HepG2 (cell line): ENCODE measurements at places on chromosomes 7 and 10. TPM values are rescaled to one million over a fixed set of nuclear protein-coding genes. Genes with fewer than 3 reads are reported as not detected.

Gene BLVRA
- 64.2 and 95.5 TPM in 2 replicates for total RNA-seq

Gene PPP1R3A
- total RNA-seq: not detected in 2 replicates

Gene C10orf71
- not detected in 2 replicates for total RNA-seq

Gene GIMAP5
- not detected in 2 replicates for total RNA-seq

Gene CARD11
- not detected in 2 replicates for total RNA-seq

DNA sequence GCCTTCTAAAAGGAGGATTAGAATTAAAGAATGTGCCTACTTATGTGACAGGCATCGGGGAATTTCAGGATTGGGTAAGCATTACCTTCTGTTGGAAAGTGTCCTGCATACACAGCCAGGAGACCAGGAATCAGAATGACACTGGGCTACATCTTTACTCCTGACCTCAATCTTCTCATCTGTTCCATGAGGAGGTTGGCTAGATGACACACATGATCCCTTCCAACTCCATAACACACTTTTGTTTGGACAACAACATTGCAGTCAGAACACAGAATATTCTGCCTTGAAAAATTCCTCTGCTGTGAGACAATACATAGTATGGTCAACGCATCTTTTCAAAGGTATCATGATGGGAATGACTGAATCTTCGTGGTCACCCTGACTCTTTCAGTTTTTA, 1281.2 kb upstream of the SORCS1 start:
- H3K4me1 ChIP-seq: no peaks in the 10 kb centered on the region
- DNase-seq: no peak
- H3K36me3 ChIP-seq: no peaks in the 10 kb centered on the region
- H3K27me3 ChIP-seq: no peaks in the 10 kb centered on the region
- H3K27ac ChIP-seq: no peak overlapping the region

GRCh38 chr10:66572700-66573099, 353.1 kb upstream of the LRRTM3 start:
- H3K27ac ChIP-seq: no peak overlapping the region
- H3K27me3 ChIP-seq: no peaks in the 10 kb centered on the region
- H3K36me3 ChIP-seq: no peaks in the 10 kb centered on the region
- peaks cover 14% of the 10 kb centered on the region for H3K4me1 ChIP-seq

GRCh38 chr7:37113661-37114355, 334.9 kb downstream of the ELMO1 start:
- H3K4me1 ChIP-seq: peaks cover 20% of the 10 kb centered on the region
- no peak for DNase-seq
- no peak overlapping the region for H3K4me3 ChIP-seq
- H3K27ac ChIP-seq: no peak overlapping the region

DNA sequence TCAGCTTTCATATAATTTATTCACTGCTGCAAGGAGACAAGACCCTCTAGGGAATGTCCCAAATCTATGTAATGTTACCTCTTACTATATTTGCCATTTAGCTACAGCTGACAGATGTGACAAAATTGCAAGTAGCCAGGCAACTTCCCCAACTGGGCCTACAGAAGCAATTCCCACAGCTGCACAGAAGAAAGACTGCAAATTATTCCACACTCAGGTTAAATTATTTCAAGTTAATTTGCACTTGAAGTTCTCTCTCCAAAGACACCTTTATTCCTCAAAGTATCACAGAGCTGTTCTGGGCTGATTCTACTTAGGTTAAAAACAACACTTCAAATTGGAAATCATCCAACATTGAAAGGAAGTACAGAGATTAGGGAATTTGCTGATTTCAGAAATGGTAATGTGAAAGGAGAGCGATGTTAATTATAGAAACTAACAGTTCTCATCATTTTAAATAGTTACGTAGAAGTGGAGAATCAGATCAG, 133.6 kb downstream of the THSD7A start:
- no peak overlapping the region for H3K4me3 ChIP-seq
- no peaks in the 10 kb centered on the region for H3K4me1 ChIP-seq
- H3K36me3 ChIP-seq: no peaks in the 10 kb centered on the region
- H3K27me3 ChIP-seq: no peaks in the 10 kb centered on the region

DNA sequence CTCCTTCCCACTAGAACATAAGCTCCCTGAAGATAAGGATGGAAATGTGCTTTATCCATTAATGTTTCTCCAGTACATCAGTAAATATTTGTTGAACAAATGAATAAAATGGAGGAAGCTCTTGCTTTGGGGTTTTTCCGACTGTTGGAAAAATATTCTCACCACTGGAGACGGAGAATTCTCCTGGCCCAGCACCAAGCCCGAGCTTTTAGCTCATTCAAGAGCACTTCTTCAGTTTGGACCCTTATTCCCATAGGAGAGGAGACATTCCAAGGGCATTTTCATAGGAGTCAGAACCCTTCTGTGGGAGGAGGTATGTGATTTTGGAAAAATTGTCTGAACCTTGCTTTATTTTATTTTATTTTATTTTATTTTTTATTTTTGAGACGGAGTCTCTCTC, 21.0 kb downstream of the SUFU start:
- H3K4me3 ChIP-seq: no peak overlapping the region
- H3K36me3 ChIP-seq: peaks cover 10% of the 10 kb centered on the region; the same call in 1 of the 3 replicates
- H3K4me1 ChIP-seq: peaks cover 8% of the 10 kb centered on the region; the same call in 1 of the 2 replicates
- no peak overlapping the region for H3K27ac ChIP-seq

GRCh38 chr10:80471001-80471400, 16.9 kb downstream of the TSPAN14 start:
- peaks cover 44% of the 10 kb centered on the region for H3K36me3 ChIP-seq
- peaks cover 90% of the 10 kb centered on the region for H3K4me1 ChIP-seq
- no peak overlapping the region for H3K27ac ChIP-seq
- no peak overlapping the region for H3K4me3 ChIP-seq

DNA sequence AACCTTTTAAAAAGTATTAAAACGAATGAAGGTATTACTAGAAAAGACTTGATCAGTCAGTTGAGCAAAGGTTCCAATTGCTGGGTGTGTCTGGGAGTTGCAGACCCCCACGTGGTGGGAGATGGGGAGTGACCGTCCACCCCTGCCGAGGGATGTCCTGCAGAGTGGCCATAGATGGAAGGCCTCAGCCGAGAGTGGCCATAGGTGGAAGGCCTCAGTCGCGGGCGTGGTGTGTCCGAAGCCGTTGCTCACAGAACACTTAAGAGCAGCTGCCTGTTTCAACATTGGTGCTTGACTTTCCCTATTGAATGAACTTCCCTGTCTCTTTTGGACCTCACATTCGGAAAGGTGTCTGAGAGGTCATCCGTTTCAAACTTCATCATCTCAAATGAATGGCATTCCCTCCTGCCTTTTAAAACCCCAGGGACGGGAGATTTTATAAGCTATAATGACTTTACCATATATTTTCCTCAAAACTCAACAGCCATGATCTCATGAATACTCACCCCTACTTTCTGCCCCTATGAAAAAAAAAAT, 69.4 kb downstream of the CAMK1D start:
- no peak overlapping the region for H3K27ac ChIP-seq
- DNase-seq: no peak
- H3K4me3 ChIP-seq: no peak overlapping the region
- peaks cover 9% of the 10 kb centered on the region; the same call in 1 of the 3 replicates for H3K27me3 ChIP-seq

DNA sequence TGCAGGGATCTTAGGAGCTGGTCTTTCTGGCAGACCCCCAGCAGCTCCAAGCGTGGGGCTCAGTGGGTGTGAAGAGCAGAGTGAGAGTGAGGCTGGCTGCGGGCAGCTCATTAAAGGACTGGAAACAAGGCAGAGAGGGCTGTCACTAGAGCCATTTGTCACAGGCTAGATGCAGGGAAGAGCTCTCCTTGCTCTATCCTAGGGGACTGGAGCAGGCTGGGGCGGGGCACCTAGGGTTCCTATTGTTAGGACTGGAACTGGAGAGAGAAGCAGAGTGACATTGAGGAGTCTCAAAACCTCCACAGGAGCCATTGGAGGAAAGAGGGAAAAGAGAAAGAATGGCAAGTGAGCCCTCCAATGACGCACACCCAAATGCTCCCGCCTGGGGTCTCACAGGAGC, 772 bp upstream of the DDC start:
- no peaks in the 10 kb centered on the region for H3K27me3 ChIP-seq
- H3K4me3 ChIP-seq: no peak overlapping the region
- no peaks in the 10 kb centered on the region for H3K36me3 ChIP-seq
- H3K27ac ChIP-seq: peak overlapping the region; percentile 83
- DNase-seq: no peak
- H3K4me1 ChIP-seq: peaks cover 53% of the 10 kb centered on the region

GRCh38 chr7:50634378-50634777, 69.2 kb upstream of the DDC start:
- H3K27ac ChIP-seq: no peak overlapping the region
- H3K4me1 ChIP-seq: peaks cover 16% of the 10 kb centered on the region
- no peak overlapping the region for H3K4me3 ChIP-seq
- H3K36me3 ChIP-seq: no peaks in the 10 kb centered on the region
- DNase-seq: no peak

DNA sequence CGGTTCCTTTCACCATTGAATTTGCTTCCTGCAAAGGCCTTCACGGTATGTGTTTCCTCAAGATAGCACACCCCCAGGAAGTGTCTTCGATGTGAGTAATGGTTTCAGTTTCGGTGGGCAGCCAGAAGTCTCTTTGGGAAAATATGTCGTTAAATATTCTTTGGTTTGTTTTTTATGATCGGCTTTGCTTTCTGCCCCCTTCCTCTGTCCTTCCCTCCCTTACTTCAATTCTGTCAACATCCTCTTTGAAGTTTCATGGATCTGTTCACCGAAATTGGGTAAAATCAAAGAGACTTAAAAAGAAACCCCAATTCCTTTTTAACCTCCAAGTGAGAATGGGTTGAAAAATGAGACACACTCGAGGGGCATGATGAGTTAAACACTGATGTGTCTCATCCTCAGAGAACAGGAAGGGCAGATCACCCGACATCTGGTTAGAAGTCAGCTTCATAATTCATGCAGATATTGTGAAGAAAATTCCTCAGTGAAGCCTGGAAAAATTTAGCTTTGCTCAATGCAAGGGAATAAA, 170.8 kb upstream of the HABP2 start:
- no peaks in the 10 kb centered on the region for H3K36me3 ChIP-seq
- H3K27me3 ChIP-seq: no peaks in the 10 kb centered on the region; the same call in 1 of the 2 replicates
- no peak overlapping the region for H3K4me3 ChIP-seq
- no peak for DNase-seq
- peaks cover 13% of the 10 kb centered on the region for H3K4me1 ChIP-seq
- no peak overlapping the region for H3K27ac ChIP-seq

DNA sequence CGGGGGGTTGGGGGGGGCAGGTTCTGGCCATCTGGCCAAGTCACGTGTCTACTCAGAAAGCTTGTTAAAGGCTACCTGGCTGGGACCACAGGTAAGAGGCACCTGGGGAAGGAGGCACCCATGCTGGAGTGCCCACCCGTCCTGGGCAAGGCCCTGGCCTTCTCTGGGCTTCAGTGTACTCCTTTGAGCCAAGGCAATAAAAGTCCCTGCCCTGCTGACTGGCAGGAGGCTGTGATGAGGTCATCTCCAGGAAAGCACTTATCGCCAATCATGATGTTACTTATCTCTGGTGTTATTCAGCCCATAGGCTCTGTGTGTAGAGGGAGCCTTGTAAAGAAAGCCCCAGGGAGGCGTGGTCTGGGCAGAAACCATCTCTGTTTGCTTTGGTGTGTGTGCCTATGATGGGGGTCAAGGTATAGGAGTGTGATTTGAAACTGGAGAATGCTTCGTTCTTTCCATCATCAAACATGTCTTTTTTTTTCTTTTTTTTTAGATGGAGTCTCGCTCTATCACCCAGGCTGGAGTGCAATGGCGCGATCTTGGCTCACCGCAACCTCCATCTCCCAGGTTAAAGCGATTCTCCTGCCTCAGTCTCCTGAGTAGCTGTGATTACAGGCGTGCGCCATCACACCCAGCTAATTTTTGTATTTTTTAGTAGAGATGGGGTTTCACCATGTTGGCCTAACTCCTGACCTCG, 2.5 kb upstream of the CLDN4 start:
- no peak overlapping the region for H3K27ac ChIP-seq
- no peaks in the 10 kb centered on the region for H3K27me3 ChIP-seq
- H3K4me1 ChIP-seq: peaks cover 61% of the 10 kb centered on the region
- H3K4me3 ChIP-seq: no peak overlapping the region

- no peak overlapping the region for H3K27ac ChIP-seq
- no peaks in the 10 kb centered on the region for H3K36me3 ChIP-seq
- H3K4me3 ChIP-seq: no peak overlapping the region
- DNase-seq: no peak
- H3K4me1 ChIP-seq: no peaks in the 10 kb centered on the region
- H3K27me3 ChIP-seq: peaks cover 10% of the 10 kb centered on the region; the same call in 1 of the 3 replicates
Measured at GRCh38 chr10:113411456-113411855, 141.4 kb upstream of the HABP2 start.

- no peaks in the 10 kb centered on the region for H3K27me3 ChIP-seq
- no peak overlapping the region for H3K4me3 ChIP-seq
Measured at GRCh38 chr7:116797612-116798011, 64.8 kb upstream of the CAPZA2 start.

DNA sequence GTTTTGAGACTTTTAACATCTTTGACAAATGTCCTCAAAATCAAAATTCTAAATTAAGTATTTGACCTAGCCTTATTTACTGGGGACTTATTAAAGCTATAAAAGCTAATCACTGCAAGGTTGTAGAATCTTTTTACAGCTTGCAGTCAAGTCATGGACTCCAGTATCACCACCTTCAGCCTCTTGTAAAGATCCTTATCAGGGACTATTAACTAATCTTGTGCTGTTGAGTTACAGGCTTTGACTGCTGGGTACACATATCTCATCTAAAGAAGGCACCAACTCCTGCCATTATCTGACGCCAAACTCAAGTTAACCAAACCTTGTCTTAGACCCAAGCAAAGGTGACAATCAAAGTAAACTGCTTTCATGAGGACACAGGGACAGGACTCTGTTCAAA, 621.0 kb upstream of the IGFBP3 start:
- no peak overlapping the region for H3K4me3 ChIP-seq
- peaks cover 6% of the 10 kb centered on the region; the same call in 1 of the 2 replicates for H3K4me1 ChIP-seq
- no peaks in the 10 kb centered on the region for H3K27me3 ChIP-seq
- no peak for DNase-seq

DNA sequence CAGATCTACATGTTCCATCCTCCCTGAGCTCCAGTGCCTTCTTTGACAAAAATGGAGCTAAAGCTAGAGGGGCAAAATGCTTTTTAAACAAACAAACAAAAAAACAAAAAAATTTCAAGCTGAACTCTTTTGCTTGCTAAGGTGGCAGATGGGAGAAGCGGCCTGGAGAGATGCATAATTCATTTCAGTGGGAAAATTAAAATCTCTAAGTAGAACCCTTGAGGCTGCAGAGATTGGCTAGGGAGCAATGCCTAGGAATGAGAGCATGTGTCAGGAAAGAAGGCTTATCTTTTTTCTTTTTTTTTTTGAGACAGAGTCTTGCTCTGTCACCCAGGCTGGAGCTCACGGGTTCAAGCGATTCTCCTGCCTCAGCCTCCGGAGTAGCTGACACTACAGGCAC, 46.4 kb upstream of the SAMD8 start:
- H3K27me3 ChIP-seq: no peaks in the 10 kb centered on the region; the same call in 1 of the 2 replicates
- H3K4me3 ChIP-seq: no peak overlapping the region
- H3K27ac ChIP-seq: no peak overlapping the region
